Activated naive CD4-positive, alpha-beta T cell (primary cell): ENCODE measurements at places on chromosomes 7 and 10.

DNA sequence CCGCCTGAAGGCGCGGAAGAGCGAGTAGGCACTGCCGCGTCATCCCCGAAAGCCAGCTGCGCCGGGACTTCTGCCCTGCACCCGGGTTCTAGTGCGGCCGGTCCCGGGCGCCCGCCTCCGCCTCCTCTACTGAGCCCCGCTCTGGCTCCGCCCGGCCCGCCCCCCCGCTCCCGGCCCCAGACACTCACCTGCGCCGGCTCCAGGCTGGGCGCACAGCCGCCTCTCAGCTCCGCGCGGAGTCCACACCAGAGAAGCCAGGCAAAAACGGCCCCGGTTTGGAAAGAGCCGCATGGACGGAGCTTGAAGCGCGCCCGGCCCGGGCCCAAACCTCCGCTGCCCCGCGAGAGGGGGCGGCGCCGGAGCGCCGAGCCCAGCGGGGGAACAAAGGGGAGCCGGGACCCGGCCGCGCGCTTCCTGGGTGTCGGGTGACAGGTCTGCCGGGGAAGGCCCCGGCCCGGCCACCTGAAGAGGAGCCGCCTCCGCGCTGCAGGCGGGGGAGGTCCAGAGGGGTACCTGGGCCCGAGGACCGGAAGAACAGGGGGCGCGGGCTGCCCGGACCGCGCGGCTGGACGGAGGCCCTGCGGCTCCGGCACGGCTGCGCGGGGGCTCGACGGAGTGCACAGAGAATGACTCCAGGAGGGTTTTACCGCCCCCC, 168.2 kb downstream of the NRF1 start:
- no peak for DNase-seq

GRCh38 chr10:80516506-80517075, 21.1 kb upstream of the SH2D4B start:
- DNase-seq, result no peak

GRCh38 chr10:117646718-117647117, 104.2 kb downstream of the EMX2 start:
- no peak for DNase-seq

DNA sequence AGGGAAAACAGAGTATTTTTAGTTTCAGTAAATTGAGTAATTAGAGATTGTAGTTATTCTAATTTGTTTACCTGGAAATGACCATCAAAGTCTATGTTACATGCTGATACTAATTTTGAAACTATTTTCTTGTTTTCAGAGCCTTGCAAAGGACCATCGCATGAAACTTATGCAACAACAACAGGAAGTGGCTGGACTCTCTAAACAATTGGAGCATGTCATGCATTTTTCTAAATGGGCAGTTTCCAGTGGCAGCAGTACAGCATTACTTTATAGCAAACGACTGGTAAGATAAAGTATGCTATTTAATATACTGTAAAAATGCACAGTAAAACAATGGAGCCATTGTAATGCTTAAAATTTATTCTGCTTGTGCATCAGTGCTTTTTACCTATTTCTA, 78.5 kb downstream of the TRIM24 start:
- no peak for DNase-seq

DNA sequence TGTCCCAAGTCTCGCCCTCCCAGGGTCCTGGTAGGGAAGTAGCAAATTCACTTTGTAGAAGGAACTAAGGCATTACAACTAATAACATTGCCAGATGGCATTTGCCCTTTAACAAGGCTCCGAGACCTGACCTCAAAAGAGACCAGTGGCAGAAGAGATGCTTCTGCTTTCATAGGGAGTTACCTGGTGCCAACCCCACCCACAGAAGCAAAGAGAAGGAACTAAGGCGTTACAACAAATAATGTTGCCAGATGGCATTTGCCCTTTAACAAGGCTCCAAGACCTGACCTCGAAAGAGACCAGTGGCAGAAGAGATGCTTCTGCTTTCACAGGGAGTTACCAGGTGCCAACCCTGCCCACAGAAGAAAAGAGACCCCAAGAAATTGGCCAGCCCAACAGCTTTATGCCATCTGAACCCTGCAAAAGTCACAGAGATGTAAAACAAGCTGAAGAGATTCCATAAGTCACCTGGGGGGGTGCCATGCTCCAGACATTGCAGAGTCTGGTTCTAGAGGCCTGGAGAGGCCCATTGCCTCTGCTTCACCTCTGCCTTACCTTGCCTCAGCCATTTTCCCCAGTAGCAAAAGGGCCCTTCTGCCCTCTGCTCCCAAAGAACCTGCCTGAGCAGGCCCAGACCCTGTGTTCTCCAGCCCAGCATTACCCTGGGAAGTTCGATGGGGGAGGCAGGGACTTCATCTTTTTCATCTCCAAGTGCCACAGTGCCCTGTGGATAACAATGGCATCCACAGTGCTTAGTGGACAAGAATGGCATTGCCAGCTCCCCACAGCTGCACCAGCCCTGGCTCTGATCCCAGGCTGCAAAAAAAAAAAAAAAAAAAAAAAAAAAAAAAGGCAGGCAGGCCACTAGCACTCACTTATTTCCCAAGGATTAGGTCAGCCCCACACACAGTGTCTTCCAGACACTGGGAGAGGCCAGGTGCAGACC, 179.5 kb upstream of the PLXNA4 start:
- no peak for DNase-seq

- DNase-seq, result no peak
Observed at GRCh38 chr10:70493660-70494234, 15.2 kb downstream of the PALD1 start.

DNA sequence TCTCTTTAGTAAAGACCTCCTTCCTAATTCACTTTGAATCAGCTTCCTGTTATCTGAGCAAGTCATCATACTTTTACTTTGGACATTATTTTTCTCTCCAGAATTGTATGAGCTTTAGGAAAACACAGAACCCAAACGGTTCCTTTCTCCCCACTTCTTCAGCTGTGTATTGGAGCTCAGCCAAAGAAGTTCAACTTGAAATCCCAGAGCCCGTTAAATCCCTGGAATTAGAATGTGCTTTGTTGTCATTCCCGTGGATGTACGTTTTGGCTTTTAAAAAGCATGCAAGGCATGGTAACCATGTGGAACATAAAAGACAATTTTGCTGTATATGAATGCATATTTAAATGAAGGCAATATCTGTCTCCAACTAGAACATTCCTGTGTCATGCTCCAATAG, 46.6 kb downstream of the AGMO start:
- no peak for DNase-seq

GRCh38 chr7:140677496-140677895, 4.8 kb downstream of the ADCK2 start:
- no peak for DNase-seq

DNA sequence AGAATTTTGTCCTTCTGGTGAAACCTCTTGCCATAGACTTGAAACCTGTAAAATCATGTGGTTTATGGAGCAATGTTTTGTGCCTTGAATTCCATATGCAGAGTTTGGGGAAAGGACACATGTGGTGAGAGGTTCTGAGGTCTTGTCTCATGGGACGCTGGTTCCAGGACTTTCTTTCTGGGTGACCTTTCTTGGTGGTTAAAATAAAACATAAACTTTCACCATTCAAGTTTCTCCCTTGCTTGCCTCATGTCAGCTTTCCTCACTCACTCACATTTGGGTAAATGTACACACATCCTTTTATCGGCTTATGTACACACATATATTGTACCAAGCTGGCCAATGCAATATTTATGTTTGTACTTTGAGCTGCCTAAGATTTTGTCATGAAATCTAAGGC, 144.9 kb upstream of the CELF2 start:
- no peak for DNase-seq
